Fibroblast of skin of scalp (primary cell): ENCODE measurements at places on chromosomes 16 and 17.
A peak's percentile ranks its signal among the peaks of the same experiment; 100 is the strongest.

- DNase-seq, result no peak
Observed at GRCh38 chr16:29743827-29744531, 1.8 kb downstream of the C16orf54 start.

DNA sequence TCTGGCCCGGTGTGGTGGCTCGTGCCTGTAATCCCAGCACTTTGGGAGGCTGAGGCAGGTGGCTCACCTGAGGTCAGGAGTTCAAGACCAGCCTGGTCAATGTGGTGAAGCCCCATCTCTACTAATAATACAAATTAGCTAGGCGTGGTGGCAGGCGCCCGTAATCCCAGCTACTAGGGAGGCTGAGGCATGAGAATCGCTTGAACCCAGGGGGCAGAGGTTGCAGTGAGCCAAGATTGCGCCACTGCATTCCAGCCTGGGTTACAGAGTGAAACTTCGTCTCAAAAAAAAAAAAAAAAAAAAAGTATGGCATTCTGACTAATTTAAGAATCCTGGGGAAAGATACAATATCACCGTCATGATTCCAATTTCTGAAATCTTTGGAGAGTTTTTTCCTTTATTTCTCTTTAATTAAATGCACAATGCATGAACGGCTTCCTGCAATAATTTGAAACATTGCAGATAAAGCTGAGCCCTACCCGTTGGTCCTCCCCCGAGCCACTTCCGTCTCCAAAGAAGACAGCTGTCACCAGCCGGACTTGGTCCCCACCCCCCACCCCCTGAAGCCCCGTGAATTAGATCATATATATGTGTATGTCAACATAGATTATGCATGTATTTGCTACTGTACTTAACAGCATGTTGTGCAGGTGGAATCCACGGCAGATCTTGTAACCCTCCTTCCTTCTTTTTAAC, 142.6 kb upstream of the PLCG2 start:
- no peak for DNase-seq

GRCh38 chr16:28257256-28257655, 35.1 kb upstream of the SBK1 start:
- DNase-seq, result no peak

DNA sequence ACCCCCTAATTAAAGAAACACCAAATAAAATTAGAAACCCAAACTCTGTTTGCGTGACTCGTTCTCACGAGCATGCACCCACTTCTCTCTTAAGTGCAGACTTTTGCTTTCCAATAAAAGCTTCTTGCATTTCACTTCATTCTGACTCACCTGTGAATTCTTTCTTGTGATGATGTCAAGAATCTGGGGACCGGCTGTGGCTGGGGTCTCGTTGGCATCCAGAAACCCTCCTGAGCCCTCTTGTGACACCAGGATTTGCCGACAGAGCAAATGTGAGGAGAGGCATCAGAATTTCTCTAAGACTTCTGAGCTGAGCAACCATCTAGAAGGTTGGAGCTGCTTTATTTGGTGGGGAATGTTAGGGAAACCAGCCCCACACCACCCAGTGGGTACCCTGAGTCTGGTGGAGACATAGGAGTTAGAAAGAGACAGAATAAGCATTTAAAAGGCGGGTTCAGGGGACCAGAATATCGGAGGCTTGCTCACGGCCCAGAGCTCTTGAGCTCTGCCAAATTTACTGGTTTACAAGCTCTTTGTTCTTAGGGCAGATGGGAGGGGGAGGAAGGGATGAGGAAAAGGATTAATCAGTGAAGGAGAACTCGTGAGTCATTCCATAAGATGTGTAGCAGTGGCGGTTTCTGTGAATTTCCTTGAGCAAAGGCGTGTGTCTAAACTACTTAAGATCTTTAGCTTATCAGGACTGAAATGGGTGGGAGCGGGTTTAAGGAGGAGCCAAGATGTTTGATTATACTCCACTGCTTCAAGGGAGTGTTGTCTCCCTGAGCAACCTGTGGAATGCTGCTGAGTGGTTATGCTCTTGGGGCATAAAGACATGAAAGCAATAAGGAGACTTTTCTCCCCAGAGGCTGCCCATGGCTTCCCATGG, 24.2 kb upstream of the TMC5 start:
- DNase-seq, result no peak

DNA sequence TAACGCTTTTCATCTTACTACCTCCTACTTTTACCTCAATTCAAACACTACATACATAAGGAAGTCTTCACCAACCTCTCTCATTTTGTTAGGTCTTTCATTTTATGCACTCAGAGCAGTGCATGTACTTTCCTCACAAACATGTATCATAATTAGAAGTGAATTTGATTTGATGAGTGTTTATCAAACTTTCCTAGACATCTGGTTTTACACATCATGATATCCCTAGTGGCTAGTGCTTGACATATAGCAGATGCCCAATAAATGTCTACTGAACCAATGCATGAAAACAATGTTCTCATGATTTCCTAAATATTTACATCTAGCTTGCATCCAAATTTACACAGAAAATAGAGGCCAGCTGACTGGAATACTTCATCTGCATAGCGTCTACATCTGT, 323.4 kb upstream of the KIF2B start:
- no peak for DNase-seq

DNA sequence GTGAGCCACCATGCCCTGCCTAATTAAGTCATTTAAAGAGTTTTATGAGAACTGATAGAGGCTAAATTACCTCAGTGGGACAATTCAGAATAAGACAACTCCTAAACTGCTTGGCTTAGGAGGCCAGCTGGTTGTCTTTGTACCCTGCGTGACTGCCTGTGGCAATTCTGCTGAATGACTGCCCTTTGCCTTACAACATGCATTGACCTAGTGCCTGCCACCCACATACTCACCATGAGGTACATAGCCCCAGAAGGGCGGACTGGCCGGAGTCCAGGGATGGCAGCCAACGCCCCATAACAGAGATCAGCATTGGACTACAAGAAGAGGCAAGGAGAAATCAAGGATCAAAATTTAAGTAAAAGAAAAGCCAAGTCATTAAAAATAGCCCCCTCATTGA, 7.3 kb downstream of the TAT start:
- DNase-seq, result no peak

DNA sequence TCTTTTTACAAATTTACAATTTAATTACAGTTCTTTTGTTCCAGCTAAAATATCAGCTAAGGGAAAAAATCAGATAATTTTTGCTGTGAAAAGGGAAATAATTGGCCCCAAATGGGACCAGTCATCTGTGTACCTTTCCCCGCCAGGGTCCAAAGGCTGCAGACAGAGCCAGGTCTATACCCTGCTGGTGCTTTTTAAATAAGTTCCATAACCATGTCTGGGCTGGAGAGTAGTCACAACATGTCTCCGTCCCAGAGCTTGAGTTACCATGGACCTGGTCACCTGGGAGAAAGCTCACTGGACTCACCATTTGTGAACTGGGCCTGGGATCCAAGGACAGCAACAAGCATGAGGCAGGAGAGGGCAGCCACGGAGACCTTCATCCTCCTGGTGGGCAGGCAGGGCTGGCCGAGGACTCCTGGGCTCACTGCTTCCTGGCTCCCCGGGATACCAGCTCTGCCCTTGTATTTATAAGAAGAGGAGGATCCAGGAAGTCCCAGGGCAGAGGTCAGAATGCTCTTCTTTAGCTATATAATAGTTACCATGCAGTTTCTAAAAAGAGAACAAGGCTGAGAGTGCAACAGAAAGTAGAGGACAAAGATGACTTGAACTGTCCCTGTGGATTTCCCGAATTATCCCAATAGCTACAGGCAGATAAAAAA, at the start of gene CCL15:
TSS of gene CCL15 (minus strand) at position 444 of the 662 bp plus-strand sequence. CDS start at position 383, 61 bp downstream.
- no peak for DNase-seq

GRCh38 chr17:65220732-65221131, 83.6 kb downstream of the RGS9 start:
- DNase-seq, result peak; percentile 73

- peak; percentile 74 for DNase-seq
Observed at GRCh38 chr16:84720177-84720579, 20.4 kb downstream of the USP10 start.

GRCh38 chr17:52032454-52032853, 126.1 kb downstream of the CA10 start:
- no peak for DNase-seq

GRCh38 chr16:67669499-67670101, 3.0 kb downstream of the C16orf86 start:
- no peak for DNase-seq

DNA sequence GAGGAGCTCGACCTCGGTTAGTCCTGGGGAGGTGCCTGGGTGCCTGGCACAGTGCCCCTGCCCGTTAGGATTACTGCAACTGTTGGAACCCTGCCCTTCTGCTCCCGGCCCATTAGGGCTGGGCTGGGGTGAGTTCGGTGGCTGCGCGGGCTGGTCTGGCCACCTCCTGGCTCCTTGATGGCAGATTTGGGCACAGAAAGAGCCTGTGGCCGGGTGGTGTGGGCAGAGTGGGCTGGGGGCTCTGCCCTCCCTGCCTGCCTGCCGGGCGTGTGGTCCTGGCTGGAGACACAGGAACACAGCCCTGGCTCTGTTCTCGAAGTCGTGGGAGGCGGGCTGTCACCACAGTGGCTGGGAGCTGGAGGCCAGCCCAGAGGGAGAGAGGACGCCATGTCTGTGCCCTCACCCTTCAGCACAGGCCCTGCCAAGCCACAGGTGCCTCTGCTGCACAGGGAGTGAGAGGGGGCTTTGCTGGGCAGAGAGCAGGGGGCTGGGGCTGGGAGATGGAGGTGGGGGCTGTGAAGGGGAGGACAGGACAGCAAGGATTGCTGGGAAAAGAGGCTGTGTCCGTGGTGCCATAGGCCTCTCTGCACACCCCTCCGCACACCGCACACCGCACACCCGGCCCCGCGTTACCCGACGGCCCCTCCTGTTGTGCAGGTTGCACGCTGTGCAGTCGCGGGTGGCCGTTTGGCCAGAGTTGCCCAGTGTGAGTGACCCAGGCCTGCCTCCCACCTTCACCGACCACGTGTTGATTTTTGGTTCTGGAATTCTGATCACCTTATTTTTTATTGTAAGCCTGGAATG, 236.6 kb upstream of the GSE1 start:
- no peak for DNase-seq

- DNase-seq, result no peak
Observed at GRCh38 chr17:40307740-40308239, 1.2 kb upstream of the RARA start.

GRCh38 chr17:5096731-5097100, 15.0 kb downstream of the ZNF232 start:
- DNase-seq, result no peak

DNA sequence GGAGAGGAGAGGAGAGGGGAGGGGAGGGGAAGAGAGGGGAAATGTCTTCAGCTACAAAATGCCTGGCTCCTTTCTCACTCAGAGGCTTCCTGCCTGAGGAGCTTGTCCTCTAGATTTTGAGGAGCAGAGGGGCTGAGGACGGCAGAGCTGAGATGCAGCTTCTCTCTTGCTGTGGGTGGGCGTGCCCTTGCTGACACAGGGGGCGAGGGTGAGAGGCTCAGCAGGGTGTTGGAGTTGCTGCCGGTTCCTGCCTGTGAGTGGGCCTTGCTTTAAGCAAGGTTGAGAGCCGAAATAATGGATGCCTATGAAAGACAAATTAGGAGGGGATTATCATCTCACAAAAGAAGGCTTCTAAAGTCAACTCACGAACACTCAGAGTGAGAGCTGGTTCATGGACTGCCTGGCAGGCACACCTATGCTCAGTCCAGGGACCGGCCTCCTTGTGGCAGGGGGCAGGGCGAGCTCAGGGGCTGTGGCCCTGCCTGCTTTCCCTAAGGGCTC, 215.6 kb downstream of the MSI2 start:
- DNase-seq, result no peak

- no peak for DNase-seq
Observed at GRCh38 chr16:81571592-81572385, 127.2 kb downstream of the CMIP start.

DNA sequence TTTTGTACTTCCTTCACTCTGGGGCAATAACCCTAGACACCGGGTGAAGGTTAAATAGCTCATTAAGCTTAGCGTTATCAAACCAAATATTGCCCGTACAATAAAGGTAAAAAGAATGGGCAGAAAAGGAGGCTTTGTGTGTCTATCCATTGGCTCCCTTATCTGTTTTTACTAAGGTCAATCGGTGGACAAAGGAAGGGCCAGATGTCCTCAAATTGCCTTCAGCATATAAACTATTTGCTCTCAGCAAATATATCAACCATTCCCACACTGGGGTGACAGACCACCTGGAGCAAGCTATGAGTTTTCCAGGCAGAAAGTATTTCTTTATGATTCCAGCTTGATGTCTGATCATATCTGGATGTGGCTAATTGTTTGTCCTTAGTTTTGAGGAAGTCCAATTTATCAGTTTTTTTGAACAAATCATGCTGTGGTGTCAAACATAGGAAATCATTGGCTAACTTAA, 25.3 kb upstream of the WIPI1 start:
- no peak for DNase-seq

DNA sequence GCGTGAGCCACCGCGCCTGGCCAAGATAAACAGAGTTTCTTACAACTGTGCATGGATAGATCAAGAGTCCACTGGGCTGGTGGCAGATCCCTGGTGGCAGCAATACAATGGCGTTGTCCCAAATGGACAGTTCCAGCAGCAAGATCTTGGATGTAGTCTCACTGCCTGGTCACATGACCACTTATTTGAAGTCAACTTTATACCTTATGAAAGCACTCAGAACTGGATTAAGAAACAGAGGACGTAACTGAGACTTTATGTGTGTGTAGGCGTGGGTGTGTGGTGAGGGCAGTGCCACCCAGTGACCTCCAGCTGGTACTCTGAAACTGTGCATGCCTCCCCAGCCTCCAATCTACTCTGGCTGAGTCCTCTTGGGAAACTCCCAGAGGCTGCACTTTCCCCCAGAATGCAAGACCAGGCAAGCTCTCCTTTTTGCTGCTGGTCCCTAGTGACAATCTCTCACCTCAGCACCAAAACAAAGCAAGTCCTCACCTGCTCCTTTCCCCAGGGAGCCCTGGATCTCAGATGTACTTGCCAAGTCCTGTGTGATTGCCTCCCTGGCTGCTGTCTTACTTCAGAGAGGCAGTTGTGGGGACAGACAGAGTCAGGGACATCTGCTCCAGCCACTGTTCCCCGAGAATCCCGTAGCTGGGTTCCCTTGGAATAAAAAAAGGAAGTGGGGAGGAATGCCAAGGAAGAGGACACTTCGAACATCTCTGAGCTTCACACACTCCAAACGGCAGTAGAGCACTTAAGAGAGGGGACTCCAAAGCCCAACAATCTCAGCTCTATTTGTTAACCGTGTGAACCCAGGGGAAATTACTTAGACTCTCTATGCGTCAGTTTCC, 11.7 kb upstream of the ST6GALNAC2 start:
- no peak for DNase-seq

DNA sequence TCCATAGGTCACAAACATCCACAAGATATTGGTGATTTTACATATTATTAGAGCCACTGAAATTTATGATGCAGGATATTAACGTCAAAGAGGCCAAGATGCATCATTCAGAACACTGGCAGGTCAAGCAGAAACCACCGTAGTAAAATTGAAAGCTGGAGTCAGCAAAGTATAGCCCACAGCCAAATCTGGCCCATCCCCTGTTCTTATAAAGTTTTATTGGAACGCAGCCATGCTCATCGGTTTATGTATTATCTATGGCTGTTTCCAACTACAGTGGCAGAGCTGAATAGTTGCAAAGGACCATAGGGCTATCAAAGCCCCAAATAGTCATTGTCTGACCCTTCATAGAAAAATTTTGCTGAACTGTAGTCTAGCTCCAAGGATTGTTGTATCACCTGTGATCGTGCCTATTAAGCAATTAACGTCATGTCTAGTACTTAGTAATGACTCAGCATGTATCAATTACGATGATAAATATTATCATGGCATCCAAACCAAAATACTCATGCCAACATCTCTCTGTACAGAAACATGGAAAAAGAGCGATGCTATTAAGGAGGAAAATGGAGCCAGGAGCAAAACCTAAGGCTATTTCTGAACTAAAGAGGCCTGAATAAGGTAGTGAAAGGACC, 165.6 kb downstream of the IRX3 start:
- no peak for DNase-seq
